ENCODE measurements at places on chromosomes 4 and X. TPM values are rescaled to one million over a fixed set of nuclear protein-coding genes. Genes with fewer than 3 reads are reported as not detected.

The FAM90A26 gene
- total RNA-seq = not detected

The NLGN3 gene
- total RNA-seq = 0.04 TPM

GRCh38 chr4:8207314-8207713 lies 8.2 kb downstream of the SH3TC1 start:
- H3K4me3 ChIP-seq = no peak overlapping the region
- no peaks in the 10 kb centered on the region for H3K27me3 ChIP-seq
- no peaks in the 10 kb centered on the region for H3K4me1 ChIP-seq
- no peak overlapping the region for H3K27ac ChIP-seq

DNA sequence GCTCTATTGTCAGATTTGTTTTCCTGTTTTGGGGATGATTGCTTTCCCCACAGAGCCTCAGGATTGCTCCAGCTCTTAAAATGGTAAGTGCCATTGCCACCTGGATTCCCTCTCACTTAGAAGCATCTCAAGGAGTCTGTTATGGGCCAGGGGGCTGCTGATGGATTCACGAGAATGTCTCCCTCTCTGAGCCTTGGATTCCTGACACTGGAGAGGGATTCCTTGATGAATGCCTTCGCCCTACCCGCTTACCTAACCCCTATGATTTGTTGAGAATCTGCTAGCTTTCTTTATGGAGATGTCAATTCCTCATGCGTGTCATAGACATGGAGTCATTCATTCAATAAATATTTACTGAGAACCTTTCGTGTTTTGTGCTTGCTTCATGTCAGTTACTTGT lies 36.9 kb upstream of the TENM3 start:
- H3K36me3 ChIP-seq = no peaks in the 10 kb centered on the region
- no peak for DNase-seq
- no peak overlapping the region for H3K4me3 ChIP-seq
- no peak overlapping the region for H3K27ac ChIP-seq

DNA sequence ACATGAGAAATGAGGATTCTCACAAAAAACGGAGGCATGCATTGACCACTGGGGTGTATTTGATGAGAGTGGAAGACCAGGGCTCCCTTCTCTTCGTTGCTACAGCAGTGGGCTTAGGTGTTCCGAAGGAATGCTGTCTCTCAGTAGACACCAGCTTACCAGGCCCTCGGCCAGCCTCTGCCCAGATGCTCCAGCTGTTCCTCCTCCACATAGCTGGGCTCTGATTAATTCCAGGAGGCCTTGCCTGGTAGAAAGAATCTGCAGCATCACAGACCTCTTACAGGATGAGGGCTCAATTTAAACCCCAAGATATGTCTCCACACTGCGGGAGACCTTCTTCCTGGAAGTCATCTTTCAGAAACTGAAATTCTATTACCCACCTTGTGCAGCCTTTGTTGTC lies 346.6 kb upstream of the TENM3 start:
- no peak overlapping the region for H3K27ac ChIP-seq
- no peaks in the 10 kb centered on the region for H3K36me3 ChIP-seq
- no peak overlapping the region for H3K4me3 ChIP-seq
- H3K27me3 ChIP-seq = no peaks in the 10 kb centered on the region
- H3K4me1 ChIP-seq = no peaks in the 10 kb centered on the region

DNA sequence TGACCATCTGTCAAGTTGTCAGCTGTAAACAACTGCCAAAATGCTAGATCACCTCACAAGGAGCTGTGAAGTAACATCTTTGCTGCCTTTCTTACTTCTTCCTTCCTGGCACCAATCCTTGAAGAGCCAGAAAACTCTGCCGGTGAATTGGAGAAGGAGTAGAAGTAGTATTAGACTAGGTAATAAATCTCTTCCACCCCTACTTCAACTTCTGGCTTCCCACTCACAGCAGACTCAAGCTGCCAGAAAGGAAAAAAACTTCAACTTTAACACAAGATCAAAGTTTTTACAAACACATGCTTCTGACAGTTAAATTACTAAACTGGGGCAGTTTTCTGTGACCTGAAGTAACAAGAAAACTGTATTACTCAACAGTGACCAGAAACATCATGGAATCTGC lies 164.7 kb upstream of the SLC7A11 start:
- no peak overlapping the region for H3K4me3 ChIP-seq
- DNase-seq = no peak
- H3K4me1 ChIP-seq = peaks cover 10% of the 10 kb centered on the region

The SYNPO2 gene
- 2.1 TPM for total RNA-seq

- no peaks in the 10 kb centered on the region for H3K36me3 ChIP-seq
- no peak overlapping the region for H3K27ac ChIP-seq
- no peaks in the 10 kb centered on the region for H3K27me3 ChIP-seq
- H3K4me1 ChIP-seq = no peaks in the 10 kb centered on the region
- DNase-seq = no peak
Measured at GRCh38 chrX:121165930-121166359, 118.5 kb downstream of the GLUD2 start.

DNA sequence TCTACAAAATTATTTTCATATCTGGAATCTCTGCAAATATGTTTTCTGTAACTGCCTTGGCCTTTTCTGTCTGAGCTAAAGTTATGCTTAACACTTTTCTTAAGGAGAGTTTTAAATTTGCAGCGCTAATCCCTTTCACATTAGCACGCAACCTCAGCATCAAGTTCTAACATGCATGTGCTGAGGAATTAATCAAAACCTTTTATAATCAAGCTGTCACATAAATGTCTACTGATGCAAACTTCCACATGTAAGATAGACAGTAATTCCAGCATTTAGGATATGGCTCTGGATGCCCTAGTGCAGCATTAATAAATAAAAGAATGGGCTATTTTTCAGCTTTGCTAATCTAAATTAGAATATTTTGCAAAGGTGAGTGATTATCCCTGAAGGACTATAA lies 17.5 kb upstream of the NEIL3 start:
- H3K27ac ChIP-seq = no peak overlapping the region
- no peak overlapping the region for H3K4me3 ChIP-seq
- DNase-seq = no peak
- no peaks in the 10 kb centered on the region for H3K4me1 ChIP-seq

GRCh38 chr4:8123389-8123788 lies 35.2 kb downstream of the ABLIM2 start:
- no peaks in the 10 kb centered on the region for H3K4me1 ChIP-seq
- no peak for DNase-seq
- no peak overlapping the region for H3K27ac ChIP-seq

The TAF7L gene
- total RNA-seq = not detected

The CXorf51B gene
- not detected for total RNA-seq

GRCh38 chr4:147943159-147943638 lies 211.3 kb downstream of the ARHGAP10 start:
- H3K4me1 ChIP-seq = no peaks in the 10 kb centered on the region
- H3K27ac ChIP-seq = no peak overlapping the region
- H3K27me3 ChIP-seq = no peaks in the 10 kb centered on the region
- H3K4me3 ChIP-seq = no peak overlapping the region
- no peaks in the 10 kb centered on the region for H3K36me3 ChIP-seq

The WDR17 gene
- 2.5 TPM for total RNA-seq

The HPGDS gene
- 2.9 TPM for total RNA-seq

GRCh38 chr4:109985993-109986974 lies 73.6 kb downstream of the EGF start:
- H3K27ac ChIP-seq = no peak overlapping the region
- H3K4me1 ChIP-seq = no peaks in the 10 kb centered on the region
- DNase-seq = no peak
- H3K36me3 ChIP-seq = no peaks in the 10 kb centered on the region

The VEGFC gene
- 1.2 TPM for total RNA-seq

DNA sequence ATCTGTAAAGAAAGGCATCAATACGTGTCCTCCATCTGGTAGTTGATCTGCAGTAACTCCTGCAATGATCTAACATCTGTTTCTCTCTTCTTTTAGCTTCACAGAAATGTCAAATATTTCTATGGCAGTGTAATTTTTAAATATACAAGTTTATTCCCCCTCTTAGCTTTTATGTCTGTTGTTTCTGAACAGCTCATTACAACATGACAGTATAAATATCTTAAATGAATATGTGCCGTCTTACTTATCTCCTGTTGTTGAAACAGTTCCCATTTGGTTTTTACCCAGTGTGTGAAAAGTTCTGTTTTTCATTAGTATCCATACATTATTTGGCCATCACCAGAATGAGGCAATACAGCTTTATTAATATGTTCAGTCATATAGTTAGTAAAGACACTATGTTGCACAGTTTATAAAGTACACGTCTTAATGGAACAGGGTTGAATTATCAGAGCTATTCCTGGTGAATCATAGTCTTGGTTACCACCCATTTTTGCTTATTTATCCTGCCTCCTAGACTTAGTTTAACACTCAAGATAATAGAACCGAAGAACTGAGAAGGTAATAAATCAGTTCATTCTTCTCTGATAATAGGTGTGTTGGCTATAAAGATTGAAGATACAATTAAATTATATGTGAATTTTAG lies 321.6 kb downstream of the TENM3 start:
- no peaks in the 10 kb centered on the region for H3K4me1 ChIP-seq
- H3K36me3 ChIP-seq = no peaks in the 10 kb centered on the region
- no peak overlapping the region for H3K4me3 ChIP-seq

The EREG gene
- total RNA-seq = not detected

The CCDC158 gene
- 0.41 TPM for total RNA-seq

DNA sequence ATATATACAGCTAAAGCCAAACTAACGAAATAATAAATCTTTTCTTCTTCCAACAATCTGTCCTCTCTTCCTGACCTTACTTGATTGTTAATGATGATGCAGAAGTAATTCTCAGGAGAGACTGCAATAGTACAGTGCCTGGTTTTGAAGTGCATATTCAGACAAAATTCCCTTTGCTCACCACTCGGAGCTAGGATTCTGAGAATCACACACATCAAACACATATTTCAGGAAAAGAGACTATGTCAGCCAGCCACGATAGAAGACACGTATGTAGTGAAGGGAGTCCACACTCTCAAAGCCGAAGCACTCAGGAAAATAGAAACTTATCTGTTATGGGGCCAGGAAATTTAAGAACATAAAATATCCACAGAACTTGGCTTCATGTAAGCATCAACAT lies 362.5 kb upstream of the FAT1 start:
- no peak overlapping the region for H3K4me3 ChIP-seq
- no peak overlapping the region for H3K27ac ChIP-seq
- no peaks in the 10 kb centered on the region for H3K4me1 ChIP-seq
- no peaks in the 10 kb centered on the region for H3K36me3 ChIP-seq
- DNase-seq = no peak
